Activated naive CD8-positive, alpha-beta T cell treated with anti-CD3 and anti-CD28 coated beads, Interleukin-2, amount 50 U/mL, for 24 hours (primary cell): ENCODE measurements at places on chromosomes 3 and 15.

- peak; percentile 4 for DNase-seq
Observed at GRCh38 chr3:81816473-81817250, 55.2 kb upstream of the GBE1 start.

GRCh38 chr3:12227833-12228232 is 61.0 kb upstream of the PPARG start:
- no peak for DNase-seq

- DNase-seq: no peak
Observed at GRCh38 chr15:45586125-45586524, 1.1 kb upstream of the BLOC1S6 start.

DNA sequence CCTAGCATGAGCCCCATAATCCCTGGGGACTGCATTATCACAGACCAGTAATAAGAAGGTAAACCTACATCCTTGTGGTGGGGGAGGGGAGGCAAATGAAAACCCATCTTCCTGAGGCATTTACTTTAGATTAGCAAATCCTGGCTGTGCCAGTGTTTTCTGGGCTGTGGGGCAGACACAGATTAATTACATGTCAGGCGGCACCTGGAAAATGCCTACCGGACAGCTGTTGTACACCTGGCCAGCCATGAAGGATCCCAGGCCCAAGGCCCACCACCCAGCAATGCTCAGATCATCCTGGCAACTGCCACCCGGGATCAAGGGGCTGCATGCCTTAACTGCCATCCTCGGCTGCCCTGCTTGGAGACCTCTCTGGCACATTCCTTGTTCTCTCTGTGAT is 59.1 kb upstream of the RASA2 start:
- no peak for DNase-seq

DNA sequence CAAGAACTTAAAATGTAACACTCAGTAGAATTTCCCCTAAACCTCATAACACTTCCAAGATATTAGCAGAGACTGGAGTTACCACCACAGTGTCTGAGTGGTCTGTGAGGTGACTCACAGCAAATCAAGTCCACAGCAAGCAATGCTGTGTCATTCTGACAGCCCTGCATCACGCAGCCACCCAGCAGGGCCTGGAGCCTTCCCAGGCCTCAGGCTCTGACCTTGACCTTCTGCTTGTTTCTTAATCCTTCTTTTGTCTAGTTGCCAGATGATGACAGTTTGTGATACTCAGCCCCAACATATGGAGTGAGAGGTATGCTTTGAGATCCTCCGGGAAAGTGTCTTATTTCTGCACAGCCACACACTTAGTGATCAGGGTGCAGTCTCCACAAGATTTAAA is 82.5 kb downstream of the TOP2B start:
- DNase-seq: no peak

DNA sequence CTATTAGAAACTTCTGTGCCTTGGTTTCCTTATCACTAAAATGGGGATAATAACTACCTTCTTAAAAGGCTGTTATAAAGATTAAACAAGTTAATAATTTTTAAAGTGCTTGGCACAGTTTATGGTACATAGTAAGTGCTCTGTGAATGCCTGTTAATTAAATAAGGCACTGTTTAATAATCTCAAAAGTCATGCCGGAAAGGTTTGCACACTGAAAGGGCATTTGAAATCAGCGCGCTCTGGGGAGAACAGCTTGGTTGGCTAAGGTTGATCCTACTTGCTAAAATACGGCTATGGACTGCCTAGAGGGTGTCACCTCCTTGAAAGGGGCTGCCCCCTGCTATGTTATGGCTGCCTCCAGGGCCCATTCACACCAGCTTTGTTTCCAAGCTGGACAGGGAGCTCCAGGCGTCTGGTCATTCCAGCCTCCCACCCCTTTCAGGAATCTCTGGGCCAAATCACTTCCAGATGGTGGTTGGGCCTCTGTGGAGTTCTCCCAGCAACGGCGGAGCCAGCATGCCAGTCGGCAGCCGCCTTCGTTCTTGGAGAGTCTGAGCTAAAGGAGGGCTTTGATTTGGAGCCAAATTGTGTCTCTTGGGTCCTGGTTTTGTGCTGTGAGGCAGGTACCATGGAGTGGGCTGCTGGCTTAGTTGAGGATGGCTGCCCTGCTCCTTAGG is 5.9 kb downstream of the FLNB start:
- DNase-seq: no peak

- DNase-seq: no peak
Observed at GRCh38 chr3:187648177-187648576, 22.0 kb downstream of the SST start.

- DNase-seq: peak; percentile 20
Observed at GRCh38 chr3:72997421-72997961, 880 bp downstream of the PPP4R2 start.
